ENCODE measurements at places on chromosomes 5 and 9. TPM values are rescaled to one million over a fixed set of nuclear protein-coding genes. Genes with fewer than 3 reads are reported as not detected.
A peak's percentile ranks its signal among the peaks of the same experiment; 100 is the strongest.

SLC36A2 gene
- total RNA-seq, result 0.14 TPM

AFAP1L1 gene
- total RNA-seq, result 2.0 TPM

- DNase-seq, result no peak
These were observed 330.1 kb upstream of the RFX3 start for GRCh38 chr9:3855929-3856328.

GFI1B gene
- total RNA-seq, result not detected

GRCh38 chr5:36701085-36701698 lies 94.8 kb downstream of the SLC1A3 start:
- no peak for DNase-seq

- no peak for DNase-seq
These were observed 16.6 kb upstream of the CARD19 start for GRCh38 chr9:93079371-93079770.

GRCh38 chr9:88197781-88198340 lies 59.6 kb upstream of the SPATA31C2 start:
- peak; percentile 93 for DNase-seq

PRRX2 gene
- total RNA-seq, result 16.5 TPM

DNA sequence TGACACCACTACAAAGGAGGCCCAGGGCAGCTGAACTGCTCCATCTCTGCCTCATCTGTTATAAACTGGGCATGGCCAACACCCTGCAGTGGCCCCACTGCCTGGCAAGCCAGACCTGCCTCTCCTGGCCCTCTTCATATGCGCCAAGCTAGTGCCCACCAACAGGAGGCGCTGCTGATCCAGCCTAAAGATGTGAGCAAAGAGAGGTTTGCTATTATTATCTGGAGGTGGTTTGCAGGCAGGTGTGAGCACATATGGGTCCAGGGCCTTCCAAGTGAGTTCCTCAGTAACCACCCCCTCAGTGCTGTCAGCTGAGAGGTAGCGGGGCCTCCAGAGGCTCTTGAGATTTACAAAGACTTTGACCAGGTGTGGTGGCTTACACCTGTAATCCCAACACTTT lies 232.2 kb downstream of the SYK start:
- DNase-seq, result peak; percentile 37

DNA sequence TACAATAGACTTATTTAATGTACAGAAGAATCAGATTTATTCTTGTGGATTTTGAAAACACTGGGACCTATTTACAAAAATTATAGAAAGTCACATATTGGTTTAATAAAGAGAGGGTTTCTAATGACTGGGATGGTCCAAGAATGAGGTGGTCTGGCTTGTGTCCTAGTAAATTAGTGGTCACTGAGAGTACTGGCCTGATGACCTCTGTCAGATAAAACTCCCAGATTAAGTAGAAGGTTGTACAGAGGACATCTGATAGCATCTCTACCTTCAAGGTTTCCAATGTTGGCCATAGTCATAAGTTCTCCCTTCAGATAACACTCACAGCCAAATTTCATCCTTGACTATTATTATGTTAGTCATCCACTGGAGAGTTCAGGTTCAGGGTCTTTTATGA lies 692.9 kb downstream of the MTRR start:
- DNase-seq, result no peak

- DNase-seq, result no peak
These were observed 435.9 kb downstream of the BNC2 start for GRCh38 chr9:16434526-16434925.

Measured in H4 (cell line).